AG08395 (cell line): ENCODE measurements at places on chromosomes 4 and X.
A peak's percentile ranks its signal among the peaks of the same experiment; 100 is the strongest.

DNA sequence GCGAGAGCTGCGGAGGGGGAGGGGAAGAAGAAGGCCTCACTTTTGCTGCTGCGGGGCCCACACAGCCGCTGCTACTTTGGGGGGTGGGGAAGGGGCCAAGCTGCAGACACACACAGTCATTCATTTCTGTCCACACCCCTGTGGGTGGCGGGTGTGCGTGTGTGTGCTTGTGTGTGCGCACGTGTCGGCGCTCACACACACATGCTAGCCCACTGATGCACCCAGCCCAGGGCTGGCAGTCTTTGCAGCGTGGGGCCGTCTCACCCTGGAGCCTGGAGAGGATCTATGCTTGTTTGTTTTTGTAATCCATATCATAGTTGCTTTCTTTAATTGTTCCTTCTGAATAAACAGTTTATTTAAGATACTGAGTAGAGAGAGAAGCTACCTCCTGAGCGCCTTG is 4.0 kb downstream of the DUSP9 start:
- DNase-seq = no peak

DNA sequence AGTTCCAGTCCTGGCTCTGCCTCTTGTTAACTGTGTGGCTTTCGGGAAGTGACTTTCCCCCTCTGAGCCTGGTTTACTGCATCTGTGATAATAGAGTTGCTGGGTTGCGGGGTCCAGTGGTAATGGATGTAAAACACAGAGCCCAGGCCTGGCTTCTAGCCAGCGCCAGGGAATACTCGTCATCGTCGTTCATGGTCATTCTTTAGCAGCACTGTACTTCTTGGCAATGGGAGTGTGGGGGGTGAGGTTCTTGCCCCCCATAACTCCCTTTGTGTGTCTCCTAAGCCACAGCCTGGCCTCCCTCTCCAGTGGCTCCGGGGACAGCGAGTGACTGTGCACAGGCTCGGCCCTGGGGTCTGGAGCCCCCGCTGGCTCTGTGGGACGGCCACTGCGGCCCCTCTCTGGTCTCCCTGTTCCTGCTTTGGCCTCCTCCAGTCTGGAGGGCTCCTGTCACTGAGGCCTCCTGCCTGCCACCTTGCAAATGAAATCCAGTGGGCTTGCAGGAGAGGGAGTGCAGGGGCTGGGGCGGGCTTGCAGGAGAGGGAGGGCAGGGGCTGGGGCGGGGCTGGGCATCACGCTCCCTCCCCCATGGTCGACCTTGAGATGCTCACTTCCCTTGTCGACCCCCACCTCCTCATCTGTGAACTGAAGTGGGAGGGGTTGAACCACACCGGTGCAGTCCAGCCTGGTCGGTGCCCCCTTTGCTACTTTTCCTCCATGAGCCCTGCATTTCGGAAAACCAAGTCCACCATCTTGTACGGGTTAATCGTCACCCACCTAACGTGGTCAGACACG is 13.2 kb downstream of the PSAPL1 start:
- no peak for DNase-seq

DNA sequence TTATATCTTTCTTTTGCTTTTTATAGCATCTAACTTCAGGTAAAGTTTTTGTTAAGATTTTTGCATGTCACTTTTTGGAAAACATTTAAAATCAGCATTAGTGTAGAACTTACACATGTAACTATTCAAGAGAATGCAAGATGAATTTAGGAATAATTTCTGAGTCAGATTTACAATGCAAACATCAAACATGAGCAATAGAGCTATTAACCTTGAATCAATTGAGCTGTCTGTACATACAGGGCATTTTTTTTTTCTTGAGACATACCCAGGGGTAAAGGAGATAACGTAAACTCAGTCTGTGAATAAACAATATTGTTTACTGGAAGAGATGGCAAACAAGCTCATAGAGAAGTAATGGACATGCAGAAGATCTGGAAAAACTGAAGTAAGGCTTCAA is 311.5 kb downstream of the IL1RAPL2 start:
- no peak for DNase-seq

DNA sequence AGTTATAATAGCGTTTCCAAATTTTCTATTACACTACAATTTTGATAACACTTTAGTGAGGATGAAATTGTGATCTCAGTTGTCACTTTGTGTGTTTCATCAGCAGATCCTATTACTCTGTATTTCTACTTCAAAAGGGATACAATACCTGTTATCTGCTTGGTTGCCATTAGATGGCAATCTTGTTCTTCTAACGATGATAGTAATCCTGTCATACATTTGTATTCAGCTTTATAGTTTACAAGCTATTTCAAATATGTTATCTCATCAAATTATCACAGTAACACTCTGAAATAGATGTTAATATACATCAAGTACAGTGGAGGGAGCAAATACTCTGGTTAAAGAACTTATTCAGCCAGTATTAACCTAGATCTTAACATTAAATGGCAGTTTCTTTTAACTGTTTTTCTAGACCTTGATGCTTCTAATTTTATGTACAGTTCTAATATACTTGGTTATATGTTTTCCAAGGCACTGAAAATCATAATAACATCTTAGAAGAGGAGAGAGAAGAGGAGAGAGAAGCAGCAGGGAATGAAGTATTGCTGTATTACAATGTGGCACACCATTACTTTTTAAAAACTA is 292.0 kb downstream of the CCSER1 start:
- peak; percentile 21 for DNase-seq
